Retinal pigment epithelial cell (primary cell): ENCODE measurements at places on chromosomes 5 and 9.

DNA sequence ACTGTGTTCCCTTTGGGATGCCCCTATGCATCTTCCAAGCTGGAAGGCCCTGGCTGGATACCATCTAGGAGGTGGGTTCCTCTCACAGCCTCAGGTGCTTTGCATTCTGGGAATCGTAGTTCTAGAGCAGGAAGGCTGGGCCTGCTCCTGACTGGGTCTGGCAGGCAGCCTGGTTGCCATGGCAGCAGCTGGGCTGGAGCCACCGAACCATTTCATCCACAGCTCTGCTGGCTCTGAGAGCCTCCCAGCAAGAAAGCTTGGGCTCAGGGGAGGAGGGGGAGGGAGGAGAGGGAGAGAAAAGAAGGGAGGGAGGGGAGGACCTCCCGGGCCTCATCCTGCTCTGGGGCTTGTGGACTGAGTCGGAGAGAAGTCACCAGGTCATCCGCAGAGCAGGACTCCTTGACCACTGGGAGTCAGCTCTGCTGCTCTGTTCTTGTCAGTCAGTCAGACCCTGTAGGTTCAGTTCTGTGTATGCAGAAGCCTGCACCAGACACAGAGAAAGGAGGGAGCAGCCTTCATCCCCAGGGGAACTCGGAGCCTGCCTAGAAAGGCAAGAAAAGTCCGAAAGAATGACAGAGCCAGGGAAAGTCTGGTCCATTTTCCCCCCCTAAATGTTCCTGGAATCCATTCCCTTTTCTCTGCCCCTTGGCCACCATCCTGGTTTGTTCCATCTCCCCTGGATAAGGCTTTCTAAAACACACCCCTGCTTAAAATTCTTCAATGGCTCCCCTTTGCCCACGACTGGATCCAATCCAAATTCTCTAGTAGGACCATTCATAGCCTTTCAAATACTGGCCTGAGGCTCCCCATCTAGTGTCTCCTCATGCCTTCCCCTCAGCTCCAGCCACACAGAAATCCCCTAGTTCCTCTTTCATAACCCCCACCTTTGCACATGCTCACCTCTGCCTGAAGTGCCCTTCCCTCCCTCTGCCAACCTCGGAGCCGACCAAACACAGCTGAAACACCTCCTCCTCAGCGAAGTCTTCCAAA, 65.4 kb upstream of the ARAP3 start:
- peak; percentile 23 for DNase-seq

GRCh38 chr5:127006744-127007143, 23.6 kb downstream of the MARCHF3 start:
- DNase-seq, result no peak

DNA sequence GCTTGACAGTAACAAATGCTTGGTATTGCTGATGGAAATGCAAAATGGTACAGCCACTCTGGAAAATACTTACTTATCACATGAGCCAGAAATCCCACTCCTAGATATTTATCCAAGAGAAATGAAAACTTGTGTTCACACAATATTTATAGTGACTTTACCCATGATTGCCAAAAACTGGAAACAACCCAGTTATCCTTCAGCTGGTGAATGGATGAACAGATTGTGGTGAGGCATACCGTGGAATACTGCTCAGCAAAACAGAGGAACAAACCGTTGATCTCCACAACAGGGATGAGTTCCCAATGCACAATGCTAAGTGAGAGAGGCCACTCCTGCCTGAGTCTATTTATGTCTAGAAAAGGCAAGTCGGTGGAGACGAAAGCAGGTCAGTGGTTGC, 40.5 kb upstream of the LRRC14B start:
- no peak for DNase-seq

- DNase-seq, result no peak
These were observed 13.7 kb upstream of the NR4A3 start for GRCh38 chr9:99807956-99808355.

GRCh38 chr5:11564706-11565105, 339.5 kb downstream of the CTNND2 start:
- no peak for DNase-seq

- DNase-seq, result peak; percentile 14
These were observed 402.9 kb downstream of the CYLC2 start for GRCh38 chr9:103397868-103398600.

DNA sequence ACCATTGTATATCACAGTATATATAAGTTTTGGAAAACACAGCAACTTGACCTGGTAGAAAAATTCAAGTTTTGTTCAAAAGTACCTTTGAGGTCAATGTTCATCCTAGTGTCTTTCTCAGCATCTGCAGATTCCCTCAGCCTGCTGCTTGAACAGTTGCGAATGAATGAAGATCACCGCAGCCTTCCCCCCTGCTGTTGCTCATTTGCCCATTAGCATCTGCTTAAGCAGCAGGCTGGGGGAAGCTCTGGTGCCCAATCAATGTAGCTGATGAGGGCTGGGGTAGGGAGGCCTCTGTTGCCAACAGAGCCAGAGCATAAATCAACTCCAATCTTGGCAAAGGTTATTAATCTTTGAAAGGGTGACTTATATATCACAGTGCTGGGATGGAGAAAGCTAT, 586.5 kb upstream of the PTPRD start:
- no peak for DNase-seq

DNA sequence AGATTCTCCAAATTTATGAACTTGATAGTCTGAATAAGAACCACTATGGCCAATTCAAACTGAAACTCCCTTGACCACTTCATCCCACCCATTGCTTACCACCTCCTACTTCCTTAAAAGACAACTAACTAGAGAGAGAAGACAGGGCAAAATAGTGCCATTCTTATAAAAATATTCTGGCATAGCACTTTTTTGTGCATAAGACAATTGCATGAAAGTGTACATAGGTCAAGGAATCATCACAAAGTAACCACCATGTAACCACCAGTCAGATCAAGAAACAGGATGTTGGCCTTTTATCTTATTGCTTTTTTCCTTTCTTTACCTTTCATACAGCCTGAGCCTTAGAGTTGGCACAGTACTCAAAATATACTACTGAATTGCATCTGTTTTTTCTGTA, 8.1 kb upstream of the ARSB start:
- no peak for DNase-seq

DNA sequence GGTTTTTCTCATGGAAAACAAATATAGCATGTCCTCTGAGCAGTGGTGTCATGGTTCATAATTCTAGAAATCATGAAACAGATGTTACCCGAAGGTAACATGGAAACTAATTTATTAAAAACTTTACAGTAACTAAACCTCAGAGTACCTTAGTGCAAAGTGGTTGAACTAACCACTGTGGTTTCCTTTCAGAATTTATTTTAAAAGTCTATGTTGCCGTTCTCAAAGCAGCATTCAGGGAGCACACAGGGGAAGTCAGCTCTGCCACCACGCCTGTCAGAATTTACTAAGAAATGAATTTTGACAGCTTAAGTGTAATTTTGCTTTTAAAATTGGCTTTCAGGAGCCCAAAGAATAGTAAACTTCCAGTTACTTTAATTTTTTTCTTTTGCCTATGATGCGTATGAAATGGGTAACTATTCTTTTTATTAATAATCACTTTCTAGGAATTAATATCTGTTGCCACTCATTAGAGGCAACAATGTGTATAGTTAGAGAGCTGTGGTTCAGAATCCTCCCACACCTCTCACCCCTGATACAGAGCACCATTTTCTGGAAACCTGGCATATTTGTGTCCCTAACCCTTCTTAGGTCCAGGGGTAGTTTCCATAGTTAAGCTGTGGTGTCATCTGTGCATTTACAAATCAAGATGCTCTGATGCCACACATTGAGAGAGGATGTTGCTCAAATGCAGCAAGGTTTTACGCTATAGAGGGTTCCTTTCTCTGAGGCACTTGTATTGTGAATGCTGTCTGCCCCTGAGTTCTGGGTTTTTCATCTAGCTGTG, 202.6 kb downstream of the ZSWIM6 start:
- DNase-seq, result no peak

- DNase-seq, result no peak
These were observed 3.1 kb upstream of the RGMB start for GRCh38 chr5:98770209-98770910.

GRCh38 chr9:72333197-72333596, 31.8 kb downstream of the ZFAND5 start:
- DNase-seq, result no peak

GRCh38 chr9:10604927-10605326, 7.9 kb downstream of the PTPRD start:
- no peak for DNase-seq

GRCh38 chr5:180785794-180786221, 16.8 kb downstream of the MGAT1 start:
- DNase-seq, result no peak

DNA sequence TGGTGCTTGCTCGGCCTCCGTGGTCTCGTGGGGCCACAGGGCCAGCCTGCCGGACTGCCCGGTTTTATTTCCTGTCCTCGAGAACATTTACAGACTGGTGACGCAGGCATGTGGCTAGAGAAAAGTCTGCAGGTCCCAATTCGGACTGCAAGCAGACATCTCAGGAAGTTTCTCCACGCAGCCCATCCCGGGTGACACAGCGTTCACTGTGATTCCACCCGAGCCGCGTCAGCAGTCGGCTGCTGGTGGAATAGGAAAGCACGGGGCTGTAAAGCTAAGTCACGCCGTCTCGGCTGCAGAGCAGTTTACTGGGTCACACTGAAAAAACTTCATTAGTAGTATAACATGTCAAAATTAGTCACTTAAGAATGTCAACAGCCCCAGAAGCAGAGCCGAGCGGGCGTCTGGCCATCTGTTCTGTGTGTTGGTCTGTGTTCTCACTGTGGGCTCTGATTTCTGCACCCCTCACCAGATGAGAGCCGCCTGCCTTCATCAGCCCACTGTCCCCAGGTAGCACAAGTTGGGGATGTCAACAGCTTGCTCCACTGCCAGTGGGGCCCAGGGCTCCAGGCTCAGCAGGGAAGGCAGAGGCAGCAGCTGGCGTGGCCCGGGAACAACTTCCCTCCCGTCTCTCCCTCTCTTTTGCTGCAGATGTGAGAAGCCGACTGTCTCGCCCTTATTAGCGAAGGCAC, 363.7 kb downstream of the IRX2 start:
- no peak for DNase-seq

GRCh38 chr5:124522992-124523391, 223.4 kb downstream of the ZNF608 start:
- no peak for DNase-seq

DNA sequence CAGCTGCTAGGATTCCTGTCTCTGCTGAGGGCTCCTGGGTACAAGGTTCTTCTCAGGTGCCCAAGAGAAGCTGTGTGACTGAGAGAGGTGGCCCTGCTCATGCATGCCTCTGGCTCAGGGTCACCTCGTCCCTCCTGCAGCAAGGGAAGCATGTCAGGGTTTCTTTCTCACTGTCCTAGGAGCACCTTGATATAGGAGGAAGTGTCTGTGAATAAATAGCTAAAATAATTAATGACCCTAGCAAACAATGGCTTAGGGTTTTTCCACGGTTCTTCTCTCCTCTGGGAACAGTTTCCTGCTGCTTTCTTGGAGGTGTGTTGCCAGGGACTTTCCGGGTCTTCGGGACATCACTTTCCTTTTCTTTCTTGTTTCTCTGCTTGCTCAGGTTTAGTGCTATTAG, 87.2 kb downstream of the ARHGAP26 start:
- DNase-seq, result no peak

DNA sequence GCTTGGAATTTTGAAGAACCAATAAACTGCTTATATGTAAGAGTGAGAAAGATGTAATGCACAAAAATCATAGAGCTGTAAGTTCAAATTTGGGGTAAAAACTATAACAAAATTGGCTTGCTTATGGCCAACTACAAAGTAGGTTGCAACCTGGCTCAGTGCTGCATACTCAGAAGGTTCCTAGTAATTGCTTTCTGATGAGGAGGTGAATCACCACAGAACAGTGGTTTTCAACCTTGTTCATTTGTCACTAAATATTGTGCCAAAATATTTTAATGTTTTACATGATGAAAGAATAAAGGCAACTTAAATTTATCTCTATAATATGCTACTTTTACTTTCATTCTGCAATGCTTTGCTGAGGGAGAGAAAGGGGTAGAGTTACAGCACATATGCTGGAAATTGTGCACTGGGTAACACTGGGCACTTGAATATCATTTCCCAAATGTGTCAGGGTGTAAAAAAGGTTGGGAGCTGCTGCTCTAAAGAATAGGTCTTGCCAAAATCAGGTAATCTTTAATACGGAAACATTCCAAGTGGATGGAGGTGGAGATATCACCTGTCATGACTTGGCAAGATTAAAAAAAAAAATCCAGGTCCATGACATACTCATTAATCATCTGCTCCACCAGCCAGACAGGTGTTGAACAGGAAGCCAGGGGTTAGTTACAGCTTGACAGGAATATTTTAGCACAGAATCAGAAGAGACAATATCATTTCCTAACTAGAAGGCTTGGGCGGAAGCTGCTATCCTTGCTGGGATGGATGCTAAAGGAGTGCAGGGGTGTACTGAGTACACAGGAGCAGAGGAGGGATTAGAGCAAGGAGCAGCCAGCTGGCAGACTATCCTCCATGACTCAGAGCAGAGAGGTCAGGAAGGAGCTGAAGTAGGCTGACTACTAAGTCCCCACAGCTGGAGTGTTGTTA, 34.6 kb upstream of the CCL21 start:
- peak; percentile 15 for DNase-seq

- no peak for DNase-seq
These were observed 34.1 kb downstream of the IRF1 start for GRCh38 chr5:132456296-132456986.

- no peak for DNase-seq
These were observed 4.8 kb downstream of the N4BP3 start for GRCh38 chr5:178117923-178118701.

GRCh38 chr5:30436691-30437090, 756.8 kb upstream of the CDH6 start:
- no peak for DNase-seq

- peak; percentile 40 for DNase-seq
These were observed 416.9 kb downstream of the PSAT1 start for GRCh38 chr9:78713614-78714405.

- DNase-seq, result no peak
These were observed 1.9 kb downstream of the LRRC26 start for GRCh38 chr9:137167747-137168572.

DNA sequence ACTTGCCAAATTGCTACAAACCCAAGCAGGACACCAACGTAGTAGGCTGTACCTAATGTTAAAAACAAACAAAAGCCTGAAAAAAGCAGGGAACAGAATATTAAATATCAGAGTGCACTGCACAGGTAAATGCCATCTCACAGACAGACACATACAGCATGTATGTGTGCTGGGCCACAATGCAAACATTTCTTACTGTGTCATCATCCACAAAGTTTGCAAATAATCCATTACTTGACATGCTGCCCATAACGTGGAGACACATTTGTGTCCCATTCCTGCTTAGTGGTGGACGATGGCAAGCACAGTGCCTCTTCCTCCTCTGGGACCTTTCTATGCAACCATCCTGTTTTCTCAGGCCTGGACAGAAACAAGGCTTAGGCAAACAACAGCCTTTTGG, 44.7 kb downstream of the GOLM1 start:
- DNase-seq, result no peak

DNA sequence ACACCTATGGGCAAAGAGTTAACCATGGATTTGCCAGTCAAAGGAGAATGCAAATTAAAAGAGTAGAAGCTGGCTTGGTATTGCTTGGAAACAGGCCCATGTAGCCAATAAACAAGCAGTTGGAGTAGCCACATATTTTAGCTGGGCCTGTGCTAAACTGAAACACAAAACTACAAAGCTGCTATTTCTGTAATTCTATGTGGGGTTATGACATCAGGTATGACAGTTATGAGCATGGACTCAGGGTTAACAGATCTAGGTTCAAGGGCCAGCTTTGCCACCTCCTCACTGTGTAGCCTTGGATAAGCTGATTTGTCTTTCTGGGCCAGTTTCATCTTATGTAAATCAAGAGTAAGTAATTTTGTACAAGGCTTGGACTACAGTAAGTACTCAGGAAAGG, 142.7 kb downstream of the PIP5K1B start:
- no peak for DNase-seq

GRCh38 chr9:114898741-114899140, 31.6 kb downstream of the TNFSF8 start:
- DNase-seq, result no peak

GRCh38 chr9:90847971-90848370, 46.4 kb downstream of the SYK start:
- DNase-seq, result no peak
